ENCODE measurements at places on chromosomes 2 and 18.

DNA sequence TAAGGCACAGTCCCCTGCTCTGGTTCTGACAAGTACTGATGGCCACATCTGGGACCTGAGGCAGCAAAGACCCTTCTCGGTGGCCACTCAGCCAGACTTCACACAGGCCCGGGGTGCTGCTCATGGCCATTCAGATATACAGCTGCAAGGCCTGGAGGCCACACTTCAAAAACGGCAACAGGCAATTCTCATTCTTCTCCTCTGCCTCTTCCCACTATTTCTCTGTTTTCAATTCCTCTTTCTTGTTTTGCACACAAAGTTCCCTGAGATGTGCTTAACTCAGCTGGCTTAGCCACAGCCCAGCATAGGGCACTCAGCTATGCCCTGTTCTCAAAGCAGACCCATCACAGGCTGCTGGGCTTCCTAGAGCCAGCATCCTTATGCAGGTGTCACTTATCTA lies 29.9 kb downstream of the PTPN18 start:
- DNase-seq, result no peak

DNA sequence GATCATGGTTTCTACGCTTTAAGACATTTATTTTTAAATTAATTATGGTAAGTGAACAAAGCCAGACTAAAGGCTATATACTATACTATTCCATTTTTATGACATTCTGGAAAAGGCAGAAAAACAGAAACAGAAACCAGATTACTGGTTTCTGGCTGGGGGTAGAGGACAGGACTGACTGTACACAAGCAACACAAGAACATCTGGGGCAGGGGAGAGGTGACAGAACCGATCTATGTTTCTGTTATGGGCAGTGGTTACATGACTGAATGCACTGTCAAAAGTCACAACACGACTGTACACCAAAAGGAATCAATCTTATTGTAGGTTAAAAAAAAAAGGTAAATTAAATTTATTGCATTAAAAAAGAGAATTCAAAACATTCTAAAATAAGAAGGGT lies 64.7 kb downstream of the PTPN2 start:
- no peak for DNase-seq

GRCh38 chr2:220041447-220041846 lies 414.0 kb downstream of the SLC4A3 start:
- DNase-seq, result no peak

DNA sequence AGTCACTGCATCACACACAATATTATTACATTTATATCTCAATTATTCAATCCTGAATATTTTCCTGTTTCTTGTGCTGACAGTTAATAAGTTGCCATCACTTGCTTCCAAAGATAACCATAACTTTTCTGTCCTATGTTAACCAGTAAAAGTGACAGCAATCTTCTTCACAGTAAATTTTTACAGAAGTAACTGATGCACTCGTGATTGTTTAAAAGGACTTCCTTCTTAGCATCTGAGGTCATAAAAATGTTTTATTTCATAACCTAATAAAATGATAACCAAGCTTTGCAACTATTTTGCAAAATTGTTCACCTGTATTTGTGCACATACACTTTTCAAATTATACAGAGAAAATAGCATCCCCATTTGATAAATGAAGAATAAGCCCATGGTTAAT lies 20.6 kb upstream of the ANKRD62 start:
- no peak for DNase-seq

- DNase-seq, result no peak
Measured at GRCh38 chr2:36451512-36451911, 95.9 kb downstream of the CRIM1 start.
